ENCODE measurements at places on chromosomes 1 and 21.

- no peak for DNase-seq
These were observed 1.7 kb upstream of the VWA1 start for GRCh38 chr1:1433804-1434130.

- DNase-seq, result no peak
These were observed 148.5 kb downstream of the PIK3R3 start for GRCh38 chr1:45983967-45984366.

- no peak for DNase-seq
These were observed 677 bp downstream of the AGPAT3 start for GRCh38 chr21:43865540-43866259.

DNA sequence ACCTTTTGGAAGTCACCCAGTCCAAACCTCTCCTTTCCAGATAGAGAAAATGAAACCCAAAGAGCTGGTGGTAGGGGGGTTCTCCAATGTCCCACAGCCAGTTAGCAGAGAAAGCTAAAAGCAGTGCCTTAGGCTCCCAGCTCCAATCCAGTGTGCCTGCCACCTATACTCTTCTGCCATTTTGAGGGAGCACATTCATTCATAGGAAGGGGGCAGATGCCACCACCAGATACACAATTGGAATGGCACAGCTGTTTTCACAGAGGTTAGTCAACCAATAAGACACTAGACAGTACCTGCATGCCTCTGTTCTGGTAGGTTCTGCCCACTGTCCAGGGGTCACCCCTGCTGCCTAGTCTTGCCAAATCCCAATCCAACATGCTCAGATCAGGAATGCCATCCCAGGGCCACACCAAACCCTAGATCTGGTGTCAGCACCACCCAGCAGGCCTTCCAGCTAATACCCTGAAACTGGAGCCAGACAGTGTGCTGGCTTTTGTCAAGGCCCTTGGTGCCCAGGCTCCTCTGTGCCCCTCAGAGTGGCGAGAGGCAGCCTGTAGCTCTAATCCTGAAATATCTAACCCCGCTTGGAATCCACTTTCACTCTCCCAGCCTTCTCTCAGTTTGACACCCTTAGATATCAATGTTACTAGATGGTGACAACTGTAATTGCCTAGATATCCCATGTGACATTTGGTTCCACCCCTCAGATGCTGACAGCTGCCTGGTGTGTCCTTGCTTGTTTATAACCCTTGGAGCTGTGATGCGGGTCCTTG is 178.6 kb downstream of the TGFBR3 start:
- DNase-seq, result no peak

DNA sequence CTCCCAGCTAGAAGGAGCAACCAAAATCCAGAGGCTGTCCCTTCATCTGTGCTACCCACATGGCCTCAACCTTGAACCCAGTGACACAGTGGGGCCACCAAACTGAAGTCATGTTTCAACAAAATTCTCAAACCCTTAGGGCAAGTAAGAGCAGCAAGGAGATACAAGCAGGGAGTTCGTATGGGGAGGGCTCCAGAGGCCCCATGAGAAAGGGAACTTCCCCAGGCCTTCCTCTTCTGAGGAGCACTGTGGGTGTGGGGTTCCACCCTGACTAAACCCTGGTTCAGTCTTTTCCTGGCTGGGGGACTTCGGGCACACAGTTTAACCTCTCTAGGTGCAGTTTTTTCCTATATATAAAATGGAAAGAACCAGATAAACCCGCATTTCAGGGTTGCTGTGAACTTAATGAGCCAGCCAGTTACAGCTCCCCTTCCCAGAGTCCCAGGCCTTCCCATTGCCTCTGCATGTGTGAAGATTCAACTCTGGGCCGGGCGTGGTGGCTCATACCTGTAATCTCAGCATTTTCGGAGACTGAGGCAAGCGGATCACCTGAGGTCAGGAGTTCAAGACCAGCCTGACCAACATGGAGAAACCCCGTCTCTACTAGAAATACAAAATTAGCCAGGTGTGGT is 8.0 kb upstream of the THEMIS2 start:
- no peak for DNase-seq

- no peak for DNase-seq
These were observed 19.8 kb upstream of the BOLA1 start for GRCh38 chr1:149879556-149879955.

- DNase-seq, result no peak
These were observed 13.4 kb upstream of the OBSCN start for GRCh38 chr1:228194436-228194835.

GRCh38 chr21:32470206-32470605 is 57.7 kb downstream of the EVA1C start:
- DNase-seq, result no peak

GRCh38 chr1:33905241-33905640 is 41.4 kb downstream of the HMGB4 start:
- DNase-seq, result no peak

- DNase-seq, result no peak
These were observed 4.6 kb downstream of the GPATCH2 start for GRCh38 chr1:217626321-217626720.

DNA sequence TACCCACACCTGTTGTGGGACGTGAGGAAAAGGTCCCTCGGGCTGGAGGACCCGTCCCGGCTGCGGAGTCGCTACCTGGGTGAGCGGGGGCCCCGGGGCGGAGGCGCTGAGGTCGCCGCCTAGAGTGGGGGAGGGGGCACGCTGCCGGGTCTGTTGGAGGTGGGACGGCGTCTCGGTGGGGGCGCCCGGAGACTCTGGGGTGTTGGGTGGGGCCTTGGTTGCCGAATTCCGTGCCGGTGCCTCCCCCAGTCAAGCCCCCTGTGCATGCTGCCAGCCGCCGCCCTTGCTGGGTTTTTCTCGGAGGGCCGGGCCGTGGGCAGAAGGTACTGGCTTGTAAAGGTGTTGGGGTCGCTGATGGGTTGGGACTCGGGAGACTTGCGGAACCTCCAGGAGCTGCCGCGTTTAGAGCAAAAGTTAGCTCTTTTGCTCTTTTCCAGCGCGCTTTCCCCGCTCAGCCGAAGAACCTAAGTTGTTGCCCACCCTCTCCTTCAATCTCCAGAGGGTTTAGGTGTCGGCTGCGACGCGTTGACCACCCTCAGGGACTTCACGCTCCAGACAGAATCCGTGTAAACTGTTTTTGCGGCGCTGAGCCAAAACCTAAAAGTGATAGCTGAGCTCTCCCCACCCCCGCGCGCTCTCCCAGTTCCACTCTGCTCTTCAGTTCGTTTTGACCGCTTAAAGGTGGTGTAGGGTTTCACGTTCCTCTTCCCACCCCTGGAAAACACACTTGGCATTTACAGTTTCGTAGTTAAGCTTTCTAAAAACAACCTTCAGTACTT is at the start of gene MPC2:
Gene MPC2 (minus strand): TSS at position 143 of the 779 bp plus-strand sequence. CDS start 1,231 bp downstream, outside the sequence.
- peak; percentile 58 for DNase-seq

- no peak for DNase-seq
These were observed 34.7 kb downstream of the S100A10 start for GRCh38 chr1:151958959-151959358.

- DNase-seq, result no peak
These were observed 87.7 kb upstream of the COL6A1 start for GRCh38 chr21:45893740-45894449.
